NCI-H1436 (cell line): ENCODE measurements at places on chromosomes 6 and 20.
A peak's percentile ranks its signal among the peaks of the same experiment; 100 is the strongest.

GRCh38 chr20:10925767-10926166 lies 252.0 kb upstream of the JAG1 start:
- DNase-seq = no peak

- no peak for DNase-seq
These were observed 6.6 kb downstream of the FILIP1 start for GRCh38 chr6:75486850-75487518.

- peak; percentile 37 for DNase-seq
These were observed 18.3 kb upstream of the GPRC6A start for GRCh38 chr6:116847227-116847626.

DNA sequence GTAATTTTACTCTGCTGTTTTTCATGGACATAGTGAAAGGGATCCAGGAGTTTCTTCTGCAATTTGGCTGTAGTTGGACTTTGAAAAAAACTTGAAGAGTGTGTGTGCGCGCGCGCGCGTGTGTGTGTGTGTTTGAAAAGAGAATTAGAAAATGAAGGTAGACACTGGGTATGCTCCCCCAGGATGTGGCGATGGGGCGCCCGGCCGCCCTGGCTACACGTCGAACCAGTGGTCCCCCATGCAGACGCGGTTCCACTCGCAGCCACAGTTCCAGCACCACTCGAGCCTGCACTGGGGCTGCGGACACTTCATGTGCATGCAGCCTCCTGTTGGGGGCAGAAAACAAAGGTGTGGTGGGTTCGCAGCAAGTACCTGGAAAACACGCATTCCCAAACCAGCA lies 76.0 kb upstream of the AGPAT4 start:
- DNase-seq = no peak

DNA sequence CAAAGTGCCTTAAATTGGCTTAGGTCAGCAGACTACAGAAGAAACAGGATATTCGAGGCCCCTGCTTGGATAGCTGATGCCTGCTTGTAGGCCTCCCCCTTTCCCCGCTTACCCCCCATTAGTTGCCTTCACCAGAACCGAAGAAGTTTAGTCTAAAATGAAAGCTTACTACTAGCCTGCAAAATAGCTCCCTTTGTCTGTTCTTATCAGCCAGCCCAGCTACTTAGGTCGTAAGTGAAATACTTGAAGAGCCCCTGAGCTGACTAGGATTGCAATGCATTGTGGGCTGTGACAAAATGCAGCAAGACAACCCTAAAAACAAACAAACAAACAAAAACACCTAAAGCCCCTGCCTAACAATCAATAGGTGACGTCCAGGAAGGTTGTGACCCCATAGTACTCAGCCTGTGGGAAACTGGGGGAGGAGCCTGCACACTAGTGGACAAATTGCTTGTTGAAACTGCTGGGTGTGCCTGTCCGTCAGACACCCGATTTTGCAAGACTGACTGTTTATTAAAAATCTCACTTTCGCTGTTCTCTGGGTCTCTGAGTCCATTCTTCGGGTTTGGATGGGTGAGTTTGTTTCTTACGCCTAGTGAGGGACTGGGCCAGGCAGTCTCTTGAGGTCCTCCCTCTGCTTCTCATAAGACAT lies 105.0 kb upstream of the DUSP22 start:
- no peak for DNase-seq

DNA sequence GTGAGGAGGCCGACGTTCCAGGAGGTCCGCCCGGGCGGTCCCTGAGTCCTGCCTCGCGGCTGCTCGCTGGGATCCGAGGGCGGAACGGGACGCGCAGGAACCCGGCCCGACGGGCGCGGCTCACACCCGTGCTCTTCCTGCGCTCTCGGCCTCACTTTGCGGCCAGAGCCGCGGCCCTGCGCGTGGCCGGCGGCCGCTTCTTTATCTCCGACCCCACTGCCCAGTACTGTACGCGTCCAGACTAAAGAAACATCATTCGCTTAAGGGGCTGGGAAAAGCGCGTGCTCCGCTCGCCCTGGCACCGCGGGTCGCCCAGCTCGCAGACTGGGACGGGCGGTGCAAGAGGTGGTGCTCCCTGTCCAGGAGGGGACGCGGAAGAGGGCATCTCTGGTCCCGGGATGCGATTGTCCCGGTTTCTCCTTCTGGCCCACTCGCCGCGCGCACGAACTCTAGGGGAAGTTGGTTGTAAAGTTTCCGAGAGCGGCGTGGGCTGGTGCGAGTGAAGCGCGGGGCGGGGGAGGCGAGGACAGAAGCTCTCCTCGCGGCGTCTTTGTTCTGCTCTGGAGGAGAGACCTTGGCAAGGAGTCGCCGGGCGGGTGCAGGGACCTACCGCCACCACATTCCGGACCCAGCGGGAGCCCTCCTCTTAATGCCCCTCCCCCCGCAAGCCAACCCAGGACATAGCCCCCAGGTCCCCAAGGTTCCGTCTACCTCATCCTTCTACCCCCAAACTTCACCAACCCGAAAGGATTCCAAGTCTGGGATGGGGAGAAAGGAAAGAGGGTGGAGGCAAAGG lies 71.0 kb downstream of the SOX4 start:
- no peak for DNase-seq

- no peak for DNase-seq
These were observed 8.7 kb downstream of the EZR start for GRCh38 chr6:158810155-158811095.

DNA sequence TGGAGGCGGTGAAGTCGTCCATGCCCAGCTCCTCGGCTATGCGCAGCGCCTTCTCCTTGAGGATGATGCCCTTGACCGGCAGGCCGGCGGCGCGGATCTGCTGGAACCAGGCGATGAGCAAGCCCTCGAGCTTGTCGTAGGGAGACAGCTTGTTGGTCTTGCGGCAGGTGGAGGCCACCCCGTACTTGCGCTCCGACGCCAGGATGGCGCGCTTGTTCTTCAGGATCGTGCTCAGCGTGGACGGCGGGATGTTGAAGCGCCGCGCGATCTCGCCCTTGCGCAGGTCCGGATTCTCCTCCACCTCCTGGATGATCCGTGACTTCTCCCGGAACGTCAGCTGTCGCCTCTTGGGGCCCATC lies 435 bp downstream of the CENPB start:
- DNase-seq = peak; percentile 31

DNA sequence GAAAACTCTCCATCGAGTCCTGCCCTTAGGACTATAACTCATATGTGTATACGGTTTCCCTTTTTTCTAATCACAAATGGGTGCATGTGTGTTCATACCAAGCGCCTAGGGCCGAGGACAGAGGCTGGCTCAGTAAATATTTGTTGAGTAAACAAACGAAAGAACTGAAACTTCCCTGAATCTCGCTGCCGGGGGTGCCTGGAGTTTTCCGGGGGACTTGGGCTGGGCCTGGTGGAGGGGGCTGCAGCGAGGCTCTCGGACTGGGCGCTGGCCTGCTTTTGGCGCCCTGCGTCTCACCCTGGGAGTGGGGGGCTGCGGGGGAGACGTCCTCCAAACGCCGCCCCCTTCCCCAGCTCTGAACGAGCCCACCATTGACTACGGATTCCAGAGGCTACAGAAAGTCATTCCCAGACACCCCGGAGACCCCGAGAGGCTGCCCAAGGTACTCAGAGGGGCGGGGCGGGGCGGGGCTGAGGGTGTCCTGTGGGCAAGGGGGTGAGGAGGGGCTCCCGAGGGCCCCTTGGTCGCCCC lies 49.0 kb downstream of the CPXM1 start:
- DNase-seq = no peak

DNA sequence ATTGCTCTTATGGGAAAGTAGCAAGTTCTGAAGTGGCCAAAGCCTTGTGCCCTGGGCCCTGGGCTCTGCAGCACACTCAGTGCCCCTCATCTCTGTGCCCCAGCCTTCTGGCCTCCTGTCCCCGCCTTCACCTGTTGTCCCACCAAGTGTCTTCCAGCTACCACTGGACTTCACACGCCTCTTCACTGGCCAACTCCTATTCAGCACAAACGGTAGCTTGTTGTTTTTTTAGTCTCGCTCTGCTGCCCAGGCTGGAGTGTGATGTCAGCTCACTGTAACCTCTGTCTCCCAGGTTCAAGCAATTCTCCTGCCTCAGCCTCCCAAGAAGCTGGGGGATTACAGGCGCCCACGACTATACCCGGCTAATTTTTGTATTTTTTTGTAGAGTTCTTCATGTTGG lies 4.8 kb downstream of the CCHCR1 start:
- DNase-seq = no peak

GRCh38 chr6:111804627-111805235 lies 68.5 kb downstream of the FYN start:
- DNase-seq = no peak

DNA sequence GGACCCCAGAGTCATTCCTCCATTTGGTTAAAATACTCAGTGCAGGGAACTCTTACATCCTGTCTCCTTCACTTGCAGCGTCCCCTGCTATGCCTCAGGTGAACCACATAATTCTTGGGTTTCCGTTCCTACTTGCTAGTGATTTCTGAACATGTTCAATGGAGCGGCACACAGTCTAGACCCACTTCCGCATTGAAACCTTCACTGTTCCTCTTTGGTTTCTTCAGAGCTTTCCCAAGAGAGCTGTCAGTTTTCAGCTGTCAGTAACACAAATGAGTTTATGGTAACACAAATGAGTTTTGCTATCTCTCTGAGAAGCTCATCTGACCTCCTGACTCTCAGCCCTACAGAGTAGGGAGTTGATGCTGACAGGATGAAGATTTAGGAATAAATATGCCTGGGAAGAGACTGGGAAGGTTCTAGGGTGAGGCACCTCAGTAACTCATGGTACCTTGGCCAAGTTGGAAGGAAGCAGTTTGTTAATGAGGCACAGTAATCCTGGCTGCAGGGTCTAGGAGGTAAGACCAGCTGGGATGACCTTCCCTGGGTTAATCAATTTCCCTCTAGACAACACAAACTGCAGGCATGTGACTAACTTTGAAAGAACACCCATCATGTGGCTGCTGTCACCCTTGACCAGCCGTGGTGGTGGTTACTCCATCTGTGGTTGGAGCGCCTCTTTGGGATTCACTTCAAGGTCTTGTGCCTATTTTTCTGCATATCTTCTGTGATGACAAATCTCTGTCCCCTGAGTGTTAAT lies 5.4 kb downstream of the SYS1 start:
- DNase-seq = no peak

- no peak for DNase-seq
These were observed 143.2 kb downstream of the CEBPB start for GRCh38 chr20:50333812-50334211.

- DNase-seq = no peak
These were observed 243.4 kb downstream of the BMP7 start for GRCh38 chr20:57023007-57023406.

- no peak for DNase-seq
These were observed 91.7 kb downstream of the NCR2 start for GRCh38 chr6:41426888-41427641.

- DNase-seq = no peak
These were observed 73.3 kb upstream of the AGPAT4 start for GRCh38 chr6:161347125-161347524.

DNA sequence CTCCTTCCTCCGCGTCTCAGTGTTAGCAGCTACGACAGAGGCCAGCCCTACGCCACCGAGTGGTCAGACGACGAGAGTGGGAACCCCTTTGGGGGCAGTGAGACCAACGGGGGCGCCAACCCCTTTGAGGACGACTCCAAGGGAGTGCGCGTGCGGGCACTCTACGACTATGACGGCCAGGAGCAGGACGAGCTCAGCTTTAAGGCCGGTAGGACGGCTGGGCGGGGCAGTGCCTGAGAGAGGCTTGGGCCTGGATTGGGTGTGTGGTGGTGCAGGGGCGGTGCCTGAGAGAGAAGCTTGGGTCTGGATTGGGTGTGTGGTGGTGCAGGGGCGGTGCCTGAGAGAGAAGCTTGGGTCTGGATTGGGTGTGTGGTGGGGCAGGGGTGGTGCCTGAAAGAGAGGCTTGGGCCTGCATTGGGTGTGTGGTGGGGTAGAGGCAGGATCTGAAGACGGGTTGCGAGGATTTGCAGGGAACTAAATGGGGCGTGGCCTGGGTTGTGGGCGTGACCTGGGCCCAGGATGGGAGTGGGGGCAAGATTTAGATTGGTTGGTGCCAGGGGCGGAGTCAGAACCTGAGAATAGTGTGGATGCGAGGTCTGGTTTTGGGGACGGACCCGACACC lies 24.4 kb downstream of the SPDEF start:
- DNase-seq = no peak

DNA sequence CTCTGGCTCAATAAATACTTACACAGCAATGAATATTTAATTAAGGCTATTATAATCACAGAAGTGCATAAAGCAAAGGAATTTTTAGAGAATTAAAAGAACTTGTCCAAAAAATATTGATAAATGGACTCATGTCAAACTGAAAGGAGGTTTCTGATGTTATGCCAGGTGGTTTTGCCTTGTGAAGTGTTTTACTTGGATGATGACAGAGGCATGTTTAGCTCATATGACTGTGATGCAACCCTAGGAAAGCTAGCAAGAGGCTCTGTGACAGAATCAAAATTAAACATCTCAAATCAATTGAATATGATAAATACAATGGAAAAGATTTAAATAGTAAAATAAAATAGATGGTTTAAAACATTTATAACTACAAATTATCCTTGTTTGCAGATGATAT lies 137.3 kb downstream of the TMEM200A start:
- DNase-seq = no peak

DNA sequence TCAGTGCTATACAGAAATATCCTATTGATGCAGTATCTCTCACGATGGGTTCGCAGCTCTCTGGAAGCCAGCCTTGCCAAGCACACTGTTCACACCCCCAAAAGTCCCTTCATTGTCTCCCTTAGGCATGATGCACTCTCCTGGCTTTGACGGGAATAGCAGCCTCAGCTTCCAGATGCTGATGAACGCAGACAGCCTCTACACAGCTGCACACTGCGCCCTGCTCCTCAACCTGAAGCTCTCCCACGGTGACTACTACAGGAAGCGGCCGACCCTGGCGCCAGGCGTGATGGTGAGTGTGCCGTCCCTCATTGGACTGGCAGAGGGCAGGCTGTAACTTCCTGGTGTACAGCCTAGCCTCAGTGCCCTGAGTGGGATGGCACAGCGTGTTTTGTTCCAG lies 60.0 kb upstream of the PBOV1 start:
- no peak for DNase-seq

- DNase-seq = no peak
These were observed 121.5 kb upstream of the FOXQ1 start for GRCh38 chr6:1190366-1190765.

DNA sequence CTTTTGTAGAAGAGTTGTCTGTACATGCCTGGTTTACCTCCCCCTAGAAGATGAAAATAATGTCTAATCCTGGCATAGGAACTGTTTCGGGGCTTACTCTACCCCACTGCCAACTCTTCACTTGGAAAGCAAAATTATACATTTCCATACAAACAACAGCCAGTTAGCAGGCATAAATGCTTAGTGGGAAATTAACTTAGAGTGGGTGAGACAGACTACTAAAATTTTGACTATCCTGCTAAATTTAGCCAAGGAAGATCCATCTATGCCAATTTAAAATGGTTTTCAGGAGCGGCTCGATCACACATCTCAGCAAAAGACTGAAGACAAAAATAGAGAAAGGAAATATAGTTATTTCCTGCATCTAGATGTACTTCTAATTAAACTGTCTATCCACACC lies 221.2 kb downstream of the TPBG start:
- DNase-seq = no peak

DNA sequence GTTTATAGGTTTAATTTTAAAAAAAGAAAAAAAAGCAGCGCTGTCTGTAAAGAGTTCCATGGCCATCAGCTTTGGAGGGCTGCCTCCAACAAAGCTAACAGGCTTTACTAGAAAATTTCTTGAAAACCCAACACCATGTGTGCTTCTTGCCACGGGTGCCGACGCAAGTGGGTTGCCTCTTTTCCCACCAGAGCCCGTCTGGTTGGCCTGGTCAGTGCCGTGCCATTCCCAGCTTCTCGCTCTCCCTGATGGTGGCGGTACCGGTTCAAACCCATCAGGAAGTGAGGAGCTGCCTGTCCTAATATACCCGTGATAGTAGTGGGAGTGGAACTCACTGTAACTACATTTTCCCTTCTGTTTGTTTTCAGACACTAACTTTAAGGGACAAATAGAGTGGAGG lies 73.7 kb downstream of the CDH4 start:
- DNase-seq = no peak
